ENCODE measurements at places on chromosomes 4 and X.

DNA sequence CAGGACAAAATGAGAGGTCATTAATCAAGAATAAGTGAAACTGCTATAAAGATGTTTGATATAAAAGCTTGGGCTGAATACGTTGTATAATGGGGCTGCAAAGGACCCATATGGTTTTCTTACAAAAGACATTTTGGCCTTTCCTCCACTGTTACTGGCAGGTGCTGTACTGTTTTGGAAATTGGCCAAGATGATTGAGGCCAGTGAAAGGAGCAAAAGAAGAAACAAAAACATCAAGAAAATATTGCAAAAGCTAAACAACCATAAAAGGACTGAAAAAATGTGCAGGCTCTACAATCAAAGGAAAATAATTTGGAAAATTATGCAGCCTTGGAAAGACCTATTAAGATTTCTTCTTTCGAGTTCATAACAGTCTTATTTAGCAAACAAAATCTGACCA, 222.2 kb upstream of the PPP1R2C start:
- no peak for DNase-seq

- DNase-seq: no peak
Measured at GRCh38 chr4:134539729-134540231, 338.2 kb upstream of the PABPC4L start.

DNA sequence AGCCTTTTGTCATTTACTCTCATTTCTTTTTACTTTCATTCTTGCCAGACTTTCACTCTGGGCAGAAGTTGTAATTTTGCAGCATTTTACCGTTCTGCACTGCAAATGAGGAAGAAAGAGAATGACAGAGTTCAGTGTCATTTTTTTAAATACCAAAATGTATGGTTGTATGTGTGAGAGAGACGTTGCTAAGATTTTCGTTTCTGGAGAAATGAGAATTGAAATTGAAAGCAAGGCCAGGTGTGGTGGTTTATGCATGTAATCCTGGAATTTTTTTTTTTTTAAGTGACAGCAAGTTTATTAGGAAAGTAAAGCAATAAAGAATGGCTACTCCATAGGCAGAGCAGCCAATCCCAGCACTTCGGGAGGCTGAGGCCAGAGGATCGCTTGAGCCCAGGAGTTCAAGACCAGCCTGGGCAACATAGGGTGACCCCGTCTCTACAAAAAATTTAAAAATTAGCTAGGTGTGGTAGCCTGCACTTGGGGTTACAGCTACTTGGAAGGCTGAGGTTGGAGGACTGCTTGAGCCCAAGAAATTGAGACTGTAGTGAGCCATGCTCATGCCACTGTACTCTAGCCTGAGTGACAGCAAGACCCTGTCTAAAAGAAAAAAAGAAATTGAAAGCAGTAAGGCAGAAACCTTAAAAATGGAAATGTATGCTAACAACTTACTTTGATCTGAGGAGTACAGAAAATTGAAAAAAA, 12.9 kb downstream of the DCK start:
- DNase-seq: no peak

DNA sequence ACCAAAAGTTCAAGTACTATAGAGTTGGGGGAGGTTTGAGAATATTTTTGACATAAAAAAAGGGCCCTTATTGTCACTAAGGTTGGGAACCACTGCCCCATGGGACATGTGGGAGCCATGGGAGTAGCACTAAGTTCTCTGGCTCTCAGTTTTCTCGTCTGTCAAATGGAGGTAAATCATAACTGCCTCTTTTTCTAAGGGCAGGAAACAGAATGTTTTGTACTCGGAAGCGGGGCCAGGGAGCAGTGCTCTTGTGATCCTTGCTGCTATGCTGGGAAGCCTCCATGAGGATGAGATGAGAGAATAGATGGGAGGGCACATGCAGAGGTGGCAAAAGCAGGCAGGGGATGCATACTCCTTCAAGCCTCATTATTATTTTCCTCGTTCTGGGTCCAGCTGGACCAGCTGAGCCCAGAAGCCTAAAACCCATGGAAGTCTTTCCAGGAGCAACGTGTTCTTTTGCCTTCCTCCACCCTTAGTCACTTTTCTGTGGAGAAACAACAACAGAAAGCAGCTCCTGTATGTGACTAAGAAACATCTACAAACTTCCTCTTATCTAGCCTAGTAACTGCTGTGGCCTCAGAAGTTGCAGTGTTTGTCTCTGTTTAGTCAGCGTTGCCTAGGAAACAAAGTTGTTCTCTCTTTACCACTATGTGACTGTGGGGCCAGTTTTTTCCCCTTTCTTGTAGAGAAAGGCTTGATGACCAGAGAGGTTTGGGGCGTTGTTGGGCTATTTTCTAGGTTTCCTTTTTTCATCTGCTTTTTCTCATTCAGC, 64.8 kb downstream of the TSC22D3 start:
- no peak for DNase-seq

DNA sequence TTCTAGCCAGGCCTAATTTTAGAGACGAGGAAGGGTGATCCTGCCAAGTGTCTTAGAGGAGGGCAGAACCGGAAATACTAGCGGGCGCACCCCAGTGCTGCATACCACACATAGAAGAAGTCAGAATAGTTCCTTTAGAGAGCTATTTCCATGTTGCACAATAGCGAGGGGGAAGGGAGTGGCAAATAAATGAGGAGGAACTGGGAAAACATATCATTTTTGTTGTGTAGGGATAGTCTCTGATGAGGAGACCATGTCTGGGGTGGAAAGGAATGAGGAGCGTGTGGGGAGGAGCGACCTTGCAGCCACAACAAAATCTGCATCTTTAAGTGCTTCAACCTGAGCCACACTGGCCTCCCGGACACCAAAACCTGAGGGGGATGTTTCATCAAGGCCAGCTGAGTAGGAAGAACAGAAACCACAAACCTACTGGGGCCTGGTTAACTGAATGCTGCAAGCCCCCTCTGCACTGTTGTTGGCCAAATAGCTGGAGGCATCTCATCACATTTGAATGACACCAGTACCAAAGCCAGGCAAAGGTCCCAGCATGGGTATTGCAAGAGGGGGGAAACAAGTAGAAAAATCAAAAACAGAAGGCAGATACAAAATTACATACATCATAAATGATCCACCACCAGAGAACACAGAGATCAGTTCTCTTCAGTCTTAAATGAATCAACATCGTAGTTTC, 26.7 kb upstream of the C1QTNF7 start:
- no peak for DNase-seq

DNA sequence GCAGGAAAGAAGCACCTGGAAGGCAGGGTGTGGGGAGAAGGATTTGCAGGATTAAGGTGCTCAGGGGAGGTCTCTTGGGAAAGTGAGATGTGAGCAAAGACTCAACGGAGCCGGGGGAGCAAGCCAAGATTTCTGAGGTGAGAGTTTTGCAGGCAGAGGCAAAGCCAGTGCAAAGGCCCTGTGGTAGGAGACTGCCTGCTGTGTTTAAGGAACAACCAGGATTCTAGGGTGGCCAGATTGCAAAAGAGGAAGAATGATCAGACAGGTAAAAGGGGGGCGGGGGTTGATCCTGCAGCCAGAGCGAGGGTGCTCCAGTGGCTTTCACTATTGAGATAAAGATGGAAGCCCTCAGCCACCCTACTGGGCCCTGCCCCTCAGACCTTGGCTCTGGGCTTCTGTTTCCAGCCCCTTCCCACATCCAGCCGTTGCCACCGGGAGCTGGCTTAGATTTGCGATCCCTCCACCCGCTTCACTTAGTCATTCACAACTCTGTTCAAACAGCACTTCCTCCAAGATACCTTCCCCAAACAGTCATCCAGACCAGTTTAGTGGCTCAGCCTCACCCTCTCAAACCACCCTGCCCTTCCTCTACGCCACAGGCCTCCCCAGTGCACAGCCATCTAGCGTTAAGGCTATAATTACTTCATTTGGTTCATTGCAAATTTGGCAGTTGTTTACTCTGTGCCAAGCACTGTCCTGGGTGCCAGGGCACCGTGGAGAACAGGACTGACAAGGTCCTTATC, 23.3 kb upstream of the BCOR start:
- no peak for DNase-seq

DNA sequence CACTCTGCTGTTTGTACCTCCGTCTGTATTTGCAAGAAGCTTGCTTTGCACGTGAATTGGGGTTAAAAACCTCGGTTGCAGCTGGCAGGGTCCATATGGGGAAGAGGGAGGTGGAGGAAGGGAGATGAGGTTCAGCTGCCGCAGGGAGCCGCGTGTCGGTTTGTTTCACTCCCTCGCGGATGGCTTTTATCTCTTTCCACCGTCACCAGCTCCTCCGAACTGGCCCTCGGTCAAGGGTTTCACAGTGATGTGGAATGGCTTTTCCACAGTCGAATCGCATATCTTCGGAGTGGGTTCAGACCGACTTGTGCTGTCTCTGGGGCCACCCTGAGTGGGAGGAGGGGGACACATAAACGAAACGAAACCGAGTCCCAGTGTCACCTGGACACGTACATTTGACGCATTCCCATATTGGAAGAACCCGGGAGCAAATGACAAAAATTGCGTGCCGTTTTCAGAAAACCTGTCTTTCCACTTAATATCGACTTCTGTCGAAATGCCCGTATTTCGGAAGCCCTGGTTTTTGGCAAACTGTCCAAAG, 929 bp downstream of the ZBTB33 start:
- no peak for DNase-seq

DNA sequence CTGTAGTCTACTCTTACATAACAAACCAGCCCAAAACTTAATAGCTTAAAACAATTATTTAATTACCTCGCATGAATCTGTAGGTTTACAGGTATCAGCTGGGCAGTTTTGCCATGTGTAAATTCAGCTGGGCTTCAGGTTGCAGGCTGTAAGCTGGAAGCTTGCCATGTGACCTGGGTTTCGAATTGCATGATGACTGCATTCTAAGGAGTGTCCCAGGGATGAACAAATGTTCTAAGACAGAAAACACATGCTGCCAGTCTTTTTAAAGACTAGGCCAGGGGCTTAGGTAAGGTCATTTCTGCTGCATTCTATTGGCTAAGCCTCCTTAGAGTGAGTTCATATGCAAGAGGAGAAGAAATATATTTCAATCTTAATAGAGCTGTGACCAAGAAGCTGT, 44.8 kb downstream of the GRIA2 start:
- DNase-seq: no peak

DNA sequence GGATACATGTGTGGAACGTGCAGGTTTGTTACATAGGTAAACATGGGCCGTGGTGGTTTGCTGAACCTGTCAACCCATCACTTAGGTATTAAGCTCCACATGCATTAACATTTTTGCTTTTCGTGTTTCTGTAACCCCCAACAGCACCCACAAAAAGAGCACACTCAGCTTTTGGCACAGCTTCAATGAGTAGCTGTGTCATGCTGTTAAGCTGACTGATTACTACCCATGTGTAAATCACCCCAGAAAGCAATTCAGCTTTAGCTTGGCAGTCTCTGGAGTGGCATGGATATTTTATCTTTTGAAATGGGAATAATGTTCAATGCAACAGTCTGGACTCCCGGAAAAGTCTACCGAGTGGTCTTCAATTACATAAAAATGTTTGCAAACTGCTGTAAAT, 734.3 kb downstream of the STIM2 start:
- DNase-seq: no peak

DNA sequence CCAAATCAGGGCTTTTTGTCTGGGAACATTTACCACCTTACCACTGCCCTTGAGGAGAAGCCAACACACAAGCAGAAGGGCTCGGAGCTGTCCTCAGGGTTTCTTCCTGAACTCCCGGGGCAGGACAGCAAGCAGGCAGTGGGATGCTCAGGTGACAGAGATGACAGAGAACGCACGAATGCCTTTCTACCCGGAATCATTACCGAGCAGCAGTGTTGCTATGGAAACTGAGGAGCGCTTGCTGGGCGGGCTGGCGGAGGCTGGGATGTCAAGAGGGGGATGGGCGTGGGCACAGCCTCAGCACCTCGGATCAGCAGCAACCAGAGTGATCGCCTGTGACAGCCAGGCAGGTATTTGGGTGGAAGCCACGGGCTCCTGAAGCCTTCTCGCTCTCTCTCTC, 17.8 kb downstream of the SSR4 start:
- no peak for DNase-seq

GRCh38 chr4:66059136-66059535, 388.8 kb upstream of the EPHA5 start:
- no peak for DNase-seq

DNA sequence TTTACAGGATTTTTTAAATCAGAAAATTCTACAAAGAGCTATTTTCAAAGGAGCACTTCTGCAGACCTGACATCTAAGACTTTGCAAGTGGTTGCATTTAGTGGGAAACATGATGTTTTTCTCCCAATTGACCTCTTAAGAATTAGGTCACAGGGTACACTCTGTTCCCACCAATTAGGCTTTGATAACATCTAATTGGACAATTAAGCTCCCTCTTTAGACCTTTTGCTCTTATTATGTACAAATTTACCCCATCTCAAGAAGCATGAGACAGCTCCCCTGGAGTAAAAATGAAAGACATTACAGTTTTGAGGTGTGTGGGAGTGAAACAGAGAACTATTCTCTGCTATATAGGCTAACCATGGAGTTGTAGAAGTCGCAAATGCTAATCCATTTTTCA, 31.8 kb upstream of the AGA start:
- DNase-seq: no peak

DNA sequence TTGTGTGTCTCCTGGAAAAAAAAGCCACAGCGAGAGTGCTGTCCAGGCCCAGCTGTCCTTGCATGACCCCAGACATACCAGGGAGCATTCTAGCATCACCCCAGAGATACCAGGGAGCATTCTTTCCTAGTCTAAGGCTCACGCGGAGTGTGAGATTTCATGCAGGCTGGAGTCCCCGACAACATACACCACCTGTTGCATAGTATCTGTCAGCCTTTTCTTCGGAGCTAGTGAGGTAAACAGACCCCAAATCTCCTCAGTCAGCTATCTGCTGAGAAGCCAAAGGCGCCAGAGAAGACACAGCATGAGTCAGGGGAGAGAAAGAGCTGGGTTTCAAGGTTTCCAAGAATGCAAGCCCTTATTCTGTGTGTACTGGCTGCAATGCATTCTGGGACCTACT, 23.1 kb upstream of the ZXDA start:
- DNase-seq: no peak

DNA sequence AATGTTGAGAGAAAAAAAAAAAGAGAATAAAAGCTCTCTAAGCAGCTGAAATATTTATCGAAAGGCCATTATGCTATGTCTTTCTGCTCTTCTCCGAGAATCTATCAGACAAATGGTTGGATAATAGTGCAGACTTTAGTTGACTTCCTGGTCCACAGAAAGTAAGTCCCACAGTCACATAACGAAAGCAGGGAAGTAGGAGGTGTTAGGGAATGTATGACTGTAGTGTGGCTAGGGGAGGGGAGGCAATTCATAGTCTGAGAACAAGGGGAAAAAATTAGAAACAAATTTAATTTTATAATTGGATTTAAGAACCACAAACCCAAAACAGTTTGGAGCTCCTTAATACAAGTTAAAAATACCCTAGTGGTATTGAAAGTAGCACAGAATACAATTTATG, 79.7 kb upstream of the VEGFC start:
- no peak for DNase-seq

DNA sequence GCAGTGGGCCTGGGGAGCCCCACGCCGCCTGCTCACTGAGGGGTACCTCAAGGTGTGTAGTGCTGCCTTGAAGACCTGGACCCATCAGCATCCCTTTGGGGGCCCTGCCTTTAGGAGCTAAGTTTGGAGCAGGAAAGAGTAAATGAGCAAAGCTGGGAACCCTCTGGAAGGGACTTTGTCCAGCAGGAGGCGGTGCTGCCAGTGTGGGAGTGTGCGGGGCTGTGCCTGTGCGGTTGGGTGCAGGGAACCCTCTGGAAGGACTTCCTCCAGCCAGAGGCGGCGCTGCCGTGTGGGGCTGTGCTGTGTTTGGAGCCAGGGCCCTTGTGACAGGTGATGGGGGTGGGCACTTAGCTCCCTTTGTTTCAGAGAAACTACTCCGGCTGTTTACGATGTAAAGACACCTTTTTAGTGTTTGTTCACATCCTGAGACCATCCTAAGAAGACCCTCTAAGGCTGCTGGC, 25.8 kb downstream of the RGS12 start:
- no peak for DNase-seq

Measured in stimulated activated CD8-positive, alpha-beta memory T cell treated with anti-CD3 and anti-CD28 coated beads, Interleukin-15, amount 100 ng/mL, for 48 hours (primary cell).